ENCODE measurements at places on chromosomes 12 and 14.

GRCh38 chr12:62718762-62719426 lies 216.1 kb downstream of the PPM1H start:
- DNase-seq: no peak

DNA sequence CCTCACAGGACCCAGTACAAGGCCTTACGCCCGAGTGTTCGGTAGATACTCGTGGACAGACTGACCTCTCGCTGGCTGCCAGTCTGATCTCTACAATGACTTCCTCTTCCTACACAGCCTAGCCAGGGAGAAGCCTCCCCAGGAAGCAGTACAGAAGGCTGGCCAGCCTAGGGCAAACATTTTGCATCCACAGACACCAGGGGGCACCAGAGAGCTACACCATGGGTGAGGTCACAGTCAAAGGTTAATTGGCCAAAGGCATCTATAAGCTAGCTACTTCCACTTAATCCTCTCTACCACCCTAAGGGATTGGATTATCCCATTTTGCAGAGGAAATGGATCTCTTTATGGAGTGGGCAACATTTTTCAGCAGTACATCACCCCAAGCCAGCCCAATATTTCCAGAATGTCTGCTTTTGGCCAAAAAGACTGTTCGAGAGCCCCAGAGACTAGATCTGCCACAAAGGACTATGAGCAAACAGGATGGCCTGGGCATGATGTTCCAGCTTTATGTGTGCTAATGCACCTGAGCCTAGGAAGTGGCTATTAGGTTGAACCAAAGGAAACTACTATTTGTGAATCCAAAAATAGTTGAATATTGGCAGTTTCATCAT lies 14.6 kb upstream of the PNMA1 start:
- DNase-seq: peak; percentile 76

- DNase-seq: peak; percentile 16
Observed at GRCh38 chr14:53696217-53696965, 260.2 kb downstream of the BMP4 start.

GRCh38 chr14:46596236-46596635 lies 55.3 kb downstream of the RPL10L start:
- DNase-seq: no peak

DNA sequence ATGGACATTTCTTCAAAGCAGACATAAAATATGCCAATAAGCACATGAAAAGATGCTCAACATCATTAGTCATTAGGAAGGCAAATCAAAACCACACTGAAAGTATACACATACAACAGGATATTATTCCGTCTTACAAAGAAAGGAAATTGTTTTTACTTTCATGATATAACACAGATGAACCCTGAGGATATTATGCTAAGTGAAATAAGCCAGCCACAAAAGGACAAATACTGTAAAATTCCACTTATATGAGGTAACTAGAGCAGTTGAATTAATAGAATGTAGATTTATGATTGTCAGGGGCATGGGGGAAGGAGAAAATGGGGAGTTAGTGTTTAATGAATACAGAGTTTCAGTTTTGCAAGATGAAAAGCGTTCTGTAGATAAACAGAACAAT lies 4.2 kb downstream of the ACYP1 start:
- no peak for DNase-seq

- no peak for DNase-seq
Observed at GRCh38 chr14:89024691-89025090, 200.2 kb downstream of the TTC8 start.

- no peak for DNase-seq
Observed at GRCh38 chr12:121455766-121456420, 56.0 kb downstream of the RNF34 start.

GRCh38 chr12:58850826-58851225 lies 69.5 kb downstream of the LRIG3 start:
- no peak for DNase-seq

DNA sequence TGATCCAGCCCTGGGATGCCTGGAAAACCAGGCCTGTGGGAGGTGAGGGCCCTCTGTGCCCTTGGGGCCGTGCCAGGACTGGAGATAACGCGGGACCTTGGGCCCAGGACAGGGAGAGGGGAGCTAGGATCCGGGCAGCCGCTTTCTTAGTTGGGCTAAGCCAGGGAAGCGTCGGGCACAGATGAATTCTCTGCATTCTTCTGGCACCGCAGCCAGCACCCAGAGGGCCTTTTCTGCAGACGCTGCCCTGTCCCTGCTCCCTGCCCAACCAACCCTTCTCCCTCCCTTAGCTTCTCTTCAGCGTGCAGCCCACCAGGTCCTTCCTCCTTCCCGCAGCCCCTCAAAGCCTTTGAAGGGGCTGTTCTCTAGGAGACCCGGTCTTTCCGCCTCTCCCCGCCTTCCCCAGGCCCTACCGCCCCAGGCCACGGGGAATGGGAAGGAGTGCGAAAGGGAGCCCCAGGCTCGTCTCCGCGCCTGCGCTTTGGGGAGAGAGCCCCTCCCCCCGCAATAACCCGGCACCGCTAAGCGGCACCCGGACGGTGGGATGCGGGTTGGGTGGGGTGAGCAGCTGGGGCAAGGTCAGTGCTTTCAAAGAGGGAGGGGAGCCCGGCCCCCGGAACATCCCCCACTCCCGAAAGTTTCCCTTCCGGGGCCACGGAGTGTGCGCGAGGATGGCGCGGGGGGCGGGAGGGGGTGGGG lies 663 bp downstream of the NCKAP5L start:
- DNase-seq: peak; percentile 71

DNA sequence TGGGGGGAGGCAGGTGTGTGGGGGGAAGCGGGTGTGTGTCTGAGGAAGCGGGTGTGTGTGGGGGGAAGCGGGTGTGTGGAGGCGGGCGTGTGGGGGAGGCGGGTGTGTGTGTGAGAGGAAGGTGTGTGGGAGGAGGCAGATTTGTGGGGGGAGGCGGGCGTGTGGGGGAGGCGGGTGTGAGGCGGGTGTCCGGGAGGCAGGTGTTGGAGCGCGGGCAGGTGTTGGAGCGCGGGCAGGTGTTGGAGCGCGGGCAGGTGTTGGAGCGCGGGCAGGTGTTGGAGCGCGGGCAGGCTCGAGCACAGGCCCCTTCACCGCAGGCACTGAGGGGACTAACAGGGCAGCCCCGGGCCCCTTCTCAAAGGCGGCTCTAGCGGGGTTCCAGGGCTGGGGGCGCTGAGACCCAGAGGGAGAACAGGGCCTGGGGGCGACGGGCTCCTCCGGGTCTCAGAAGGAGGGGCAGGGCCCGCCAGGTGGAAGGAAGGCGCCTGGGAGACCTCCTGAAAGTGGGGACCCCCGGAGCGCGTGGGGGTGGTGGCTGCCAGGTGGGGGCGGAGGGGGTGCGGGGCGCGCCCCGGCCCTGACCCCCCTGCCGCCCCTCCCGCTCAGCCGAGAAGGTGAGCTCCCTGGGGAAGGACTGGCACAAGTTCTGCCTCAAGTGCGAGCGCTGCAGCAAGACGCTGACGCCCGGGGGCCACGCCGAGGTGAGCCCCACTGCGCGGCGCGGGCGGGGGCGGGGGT lies 3.2 kb downstream of the CRIP2 start:
- no peak for DNase-seq

GRCh38 chr12:22115711-22116110 lies 69.7 kb downstream of the CMAS start:
- no peak for DNase-seq

DNA sequence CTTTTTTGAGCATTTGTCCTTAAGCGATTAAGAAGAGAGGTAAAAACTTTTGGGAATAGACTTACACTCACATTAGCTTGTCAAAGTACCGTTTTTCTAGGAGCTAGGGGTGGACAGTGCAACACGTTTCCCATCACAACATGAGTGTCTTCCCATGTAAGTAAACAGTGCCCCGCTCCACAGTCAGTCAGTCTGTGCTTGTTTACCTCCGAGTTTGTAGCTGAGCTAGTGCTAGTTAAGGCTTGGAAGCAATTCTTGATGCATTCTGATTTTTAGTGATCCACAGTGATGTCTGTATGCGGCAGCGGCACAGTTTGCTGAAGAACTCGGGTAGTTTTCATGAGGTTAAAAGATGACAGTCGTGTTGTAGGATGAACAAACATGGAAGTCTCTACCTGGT lies 941 bp downstream of the ZDHHC17 start:
- DNase-seq: peak; percentile 3

GRCh38 chr12:8831116-8831515 lies 8.7 kb downstream of the A2ML1 start:
- DNase-seq: no peak

GRCh38 chr12:103046154-103046553 lies 88.7 kb downstream of the ASCL1 start:
- no peak for DNase-seq

GRCh38 chr12:56947633-56948456 lies 9.6 kb downstream of the RDH16 start:
- DNase-seq: no peak

DNA sequence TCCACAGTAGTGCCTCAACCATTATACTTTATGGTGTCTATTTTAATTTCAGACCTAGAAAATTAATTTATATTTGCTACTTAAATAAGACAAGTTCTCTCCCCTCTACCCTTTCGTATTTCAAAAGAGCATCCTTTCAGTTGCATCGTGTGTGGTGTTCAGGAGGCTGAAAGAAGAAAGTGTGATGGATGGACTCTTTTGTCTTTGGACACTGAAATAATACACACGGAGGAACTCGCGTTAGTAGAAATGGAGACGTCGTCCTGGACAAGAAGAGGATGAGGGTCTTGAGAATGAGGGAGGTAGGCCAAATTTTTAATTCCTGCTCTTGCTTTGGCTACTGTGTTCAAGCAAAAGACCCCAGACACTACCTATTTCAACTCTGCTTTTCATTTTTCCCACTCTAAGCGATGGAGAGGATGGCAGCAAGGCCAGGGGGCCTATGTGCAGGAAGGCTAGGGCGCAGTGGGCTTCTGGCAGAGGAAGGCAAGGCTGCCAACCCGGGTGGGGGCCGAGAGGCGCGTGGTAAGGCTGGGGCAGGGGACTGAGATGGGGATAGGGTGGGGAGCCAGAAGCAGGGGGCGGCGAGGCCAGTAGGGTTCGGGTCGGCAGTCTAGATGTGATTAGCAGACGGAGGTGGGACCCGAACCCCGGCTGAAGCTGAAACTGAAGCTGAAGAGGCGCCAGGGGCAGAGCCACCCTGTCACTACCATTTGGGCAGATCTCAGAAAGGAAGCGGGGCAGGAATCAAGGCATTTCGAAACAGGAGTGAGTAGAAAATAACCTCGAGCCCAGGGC lies 722 bp downstream of the TMED8 start:
- DNase-seq: no peak

- DNase-seq: no peak
Observed at GRCh38 chr12:58283553-58283952, 342.2 kb downstream of the ATP23 start.

GRCh38 chr14:54572316-54572715 lies 5.4 kb downstream of the SAMD4A start:
- DNase-seq: no peak

GRCh38 chr12:125652681-125653080 lies 587.4 kb downstream of the AACS start:
- no peak for DNase-seq

DNA sequence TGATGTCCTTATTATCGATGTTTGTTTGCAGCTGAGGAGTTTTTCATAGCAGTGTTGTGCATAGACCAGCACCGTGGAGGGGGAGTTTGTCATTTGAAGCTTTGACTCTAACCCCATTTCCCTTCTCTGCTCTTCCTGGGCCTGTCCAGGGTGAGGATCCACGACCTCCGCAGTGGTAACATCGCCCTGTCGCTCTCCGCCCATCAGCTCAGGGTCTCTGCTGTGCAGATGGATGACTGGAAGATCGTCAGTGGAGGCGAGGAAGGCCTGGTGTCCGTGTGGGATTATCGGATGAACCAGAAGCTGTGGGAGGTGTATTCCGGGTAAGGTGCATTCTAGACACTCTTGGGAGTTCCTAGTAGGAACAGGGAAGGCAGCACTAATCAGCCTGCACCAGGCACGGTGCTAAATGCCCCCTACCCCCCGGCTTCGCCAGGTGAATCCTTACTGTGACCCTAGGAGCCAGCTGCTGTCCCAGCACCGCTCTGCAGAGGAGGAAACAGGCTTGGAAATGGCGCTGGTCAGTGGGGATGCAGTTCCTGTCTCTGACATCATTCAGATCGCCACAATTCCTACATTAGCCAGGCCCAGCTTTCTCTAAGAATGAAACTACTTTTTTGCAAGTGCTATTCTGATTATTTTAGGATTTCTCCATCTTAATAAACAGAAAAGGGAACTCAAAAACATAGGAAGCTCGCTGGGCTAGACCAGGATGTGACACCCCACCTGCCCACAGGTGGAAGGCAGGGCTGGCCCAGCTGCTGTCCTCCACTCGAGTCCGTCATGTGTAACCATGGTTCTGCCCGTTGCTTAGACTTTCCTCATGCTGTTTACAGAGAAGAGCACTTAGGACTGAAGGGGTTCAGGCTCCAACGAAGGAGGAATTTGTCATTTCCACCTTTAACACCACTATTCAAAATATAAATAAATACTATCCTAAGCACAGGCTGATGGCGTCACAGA lies 74.9 kb downstream of the TESC start:
- no peak for DNase-seq

DNA sequence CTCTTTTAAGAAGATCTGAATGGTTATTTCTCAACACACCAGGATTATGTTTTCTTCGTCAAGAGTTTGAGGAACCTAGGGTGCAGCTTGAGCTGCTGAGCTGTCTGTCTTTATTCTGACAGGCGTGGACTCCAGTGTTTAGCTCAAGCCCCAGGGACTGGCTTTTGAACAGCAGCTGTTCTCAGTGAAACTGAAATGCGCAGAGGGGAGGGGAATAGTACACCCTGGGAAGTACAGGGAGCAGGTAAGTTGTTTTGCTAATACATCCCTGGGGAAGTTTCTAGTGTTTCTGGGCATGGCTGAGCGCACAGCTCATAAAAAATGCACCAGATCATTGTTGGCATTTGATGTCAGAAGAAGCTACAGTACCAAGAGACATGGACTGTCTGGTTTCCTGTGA lies 659.8 kb downstream of the DIO2 start:
- DNase-seq: no peak

- no peak for DNase-seq
Observed at GRCh38 chr12:44184499-44185206, 348.8 kb downstream of the TMEM117 start.

DNA sequence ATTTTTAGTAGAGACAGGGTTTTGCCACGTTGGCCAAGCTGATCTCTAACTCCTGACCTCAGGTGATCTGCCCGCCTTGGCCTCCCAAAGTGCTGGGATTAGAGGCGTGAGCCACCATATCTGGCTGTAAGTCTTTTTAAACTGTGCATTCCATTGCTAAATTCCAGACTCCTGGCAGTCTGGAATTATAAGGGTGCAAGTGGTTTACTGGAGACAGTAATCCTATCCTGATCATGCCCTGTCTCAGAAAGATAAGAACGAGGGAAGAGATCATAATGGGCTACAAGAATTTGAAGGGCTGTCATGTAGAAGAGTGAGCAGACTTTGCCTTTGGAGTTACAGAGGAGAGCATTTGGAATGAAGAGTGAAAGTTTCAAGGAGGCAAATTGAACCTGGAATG lies 6.8 kb upstream of the SLC4A8 start:
- no peak for DNase-seq

DNA sequence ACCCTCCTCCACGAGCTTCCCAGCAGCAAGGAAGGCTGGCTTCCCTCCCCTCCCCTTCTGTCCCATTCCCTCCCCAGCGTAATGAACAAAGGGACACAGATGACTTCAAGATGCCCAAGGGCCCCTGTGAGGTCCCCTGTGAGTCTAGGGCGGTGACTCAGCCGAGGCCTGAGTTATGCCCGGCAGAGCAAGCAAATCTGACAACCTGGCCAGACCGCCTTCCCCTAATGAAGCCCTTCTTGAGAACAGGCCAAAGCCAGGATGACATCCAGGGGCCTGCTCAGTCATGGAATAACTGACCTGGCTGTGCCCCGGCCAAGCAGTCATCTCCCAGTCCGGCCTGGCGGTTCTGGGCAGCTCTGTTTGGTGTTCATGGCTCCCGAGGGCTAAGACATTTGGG lies 89.2 kb downstream of the DICER1 start:
- DNase-seq: no peak

- peak; percentile 15 for DNase-seq
Observed at GRCh38 chr12:219891-220352, 6.0 kb upstream of the SLC6A12 start.

- peak; percentile 34 for DNase-seq
Observed at GRCh38 chr12:40224439-40225291, at the start of gene LRRK2. TSS of gene LRRK2 (plus strand) at chr12:40224997. CDS start at chr12:40225132, 135 bp downstream.
